ENCODE measurements at places on chromosomes 1 and 21.
A peak's percentile ranks its signal among the peaks of the same experiment; 100 is the strongest.

- DNase-seq = no peak
Observed at GRCh38 chr1:15418806-15419515, 9.3 kb downstream of the EFHD2 start.

DNA sequence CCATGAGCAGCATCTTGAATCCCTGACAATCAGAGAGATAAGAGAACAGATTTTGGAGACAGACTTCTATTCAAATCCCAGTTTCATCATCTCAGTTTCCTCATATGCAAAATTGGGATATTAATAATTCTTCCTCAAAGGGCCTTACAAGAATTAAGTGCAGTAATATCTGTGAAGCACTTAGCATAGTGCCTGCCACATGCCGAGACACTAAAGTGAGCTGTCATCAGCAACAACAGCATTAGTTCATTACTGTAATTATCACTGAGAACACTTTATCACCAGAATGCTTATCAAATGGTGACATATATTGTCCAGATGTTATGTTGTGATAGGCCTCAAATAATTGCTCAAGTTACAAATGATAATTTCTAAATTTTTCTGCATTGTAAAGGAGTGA, 922 bp upstream of the FCRLB start:
- no peak for DNase-seq

GRCh38 chr1:14082331-14082730, 382.3 kb downstream of the PRDM2 start:
- DNase-seq = no peak

DNA sequence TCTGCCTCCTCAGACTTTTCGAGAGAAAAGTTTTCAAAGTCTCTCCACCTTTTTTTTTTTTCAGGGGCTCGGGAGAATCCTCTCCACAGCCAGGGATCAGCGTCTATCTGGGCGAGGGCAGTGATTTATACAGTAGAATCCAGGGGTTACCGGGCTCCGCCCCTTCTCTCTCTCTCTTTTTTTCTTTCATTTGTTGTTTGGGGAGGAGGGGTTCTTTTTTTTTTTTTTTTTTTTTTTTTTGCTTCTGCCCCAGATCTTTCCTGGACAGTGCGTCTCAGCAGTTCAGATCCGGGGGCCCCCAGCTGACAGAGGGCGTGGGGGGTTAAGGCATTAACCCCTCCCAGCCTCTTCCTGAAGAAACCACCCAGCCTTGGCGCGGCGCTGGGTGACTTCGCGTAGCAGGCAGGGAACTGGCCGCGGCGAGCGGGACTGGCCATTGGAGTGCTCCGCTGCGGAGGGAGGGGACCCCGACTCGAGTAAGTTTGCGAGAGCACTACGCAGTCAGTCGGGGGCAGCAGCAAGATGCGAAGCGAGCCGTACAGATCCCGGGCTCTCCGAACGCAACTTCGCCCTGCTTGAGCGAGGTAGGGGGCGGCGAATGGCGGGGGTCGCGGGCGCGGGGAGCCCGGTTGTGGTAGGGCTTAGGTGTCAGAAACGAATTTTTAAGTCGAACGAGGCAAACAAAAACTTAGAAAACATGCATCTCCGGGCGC, at the start of gene S1PR1:
S1PR1 (plus strand) TSS at position 504 of the 713 bp plus-strand sequence. CDS start 1,966 bp downstream, outside the sequence.
- peak; percentile 55 for DNase-seq

DNA sequence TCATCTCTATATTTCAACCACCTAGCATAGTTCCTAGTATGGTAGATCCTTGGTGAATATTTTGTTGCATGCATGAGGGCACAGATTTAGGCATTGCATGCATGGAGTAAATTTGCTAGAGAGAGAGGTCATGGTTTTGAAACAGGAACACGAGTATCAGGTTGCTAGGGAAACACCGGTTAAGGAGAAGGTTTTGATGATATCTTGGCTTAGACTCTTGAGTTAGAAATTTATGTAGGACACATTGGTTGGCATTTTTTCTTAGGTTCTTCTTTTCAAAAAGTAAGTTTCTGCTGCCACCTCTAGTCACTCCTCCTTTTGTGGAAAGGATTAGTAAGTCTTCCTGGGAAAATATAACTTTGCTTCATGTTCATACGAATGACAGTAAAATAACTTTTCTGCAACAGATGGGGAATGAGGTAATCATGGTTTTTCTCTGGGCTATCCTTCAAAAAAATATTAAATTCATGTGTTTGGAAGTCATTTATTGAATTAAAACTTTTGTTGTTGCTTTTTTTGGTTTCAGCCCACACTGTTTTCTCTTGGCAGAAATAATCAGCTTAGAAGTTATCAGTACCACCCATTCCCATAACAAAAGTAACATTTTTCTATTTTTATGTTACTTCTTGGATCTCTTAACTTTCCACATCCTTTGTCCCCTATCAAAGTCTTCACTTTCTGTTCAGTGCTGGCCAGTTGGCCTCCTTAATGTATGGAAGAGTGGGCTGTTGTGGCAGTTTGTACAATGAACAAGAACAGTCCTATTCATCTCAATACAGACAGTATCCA, 97.3 kb downstream of the PLA2G4A start:
- DNase-seq = no peak

DNA sequence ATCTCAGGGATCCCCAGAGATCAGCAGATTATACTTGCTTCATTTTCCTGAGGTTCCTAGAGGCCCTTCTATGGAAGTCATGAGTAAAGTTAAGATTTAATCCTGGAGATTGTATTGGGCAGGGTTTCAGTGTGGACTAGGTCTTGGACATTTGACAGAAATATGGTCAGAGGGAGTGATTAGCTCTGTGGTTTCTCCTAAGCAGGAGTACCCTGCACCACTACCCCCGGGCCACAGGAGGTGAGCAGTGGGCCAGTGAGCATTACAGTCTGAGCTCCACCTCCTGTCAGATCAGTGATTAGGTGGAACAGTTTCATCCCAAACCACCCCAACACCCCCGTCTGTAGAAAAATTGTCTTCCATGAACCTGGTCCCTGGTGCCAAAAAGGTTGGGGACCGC, 43.2 kb downstream of the PHACTR4 start:
- DNase-seq = no peak

GRCh38 chr1:91879733-91880132, 6.2 kb downstream of the TGFBR3 start:
- DNase-seq = no peak

GRCh38 chr21:46135782-46136395, 19.5 kb downstream of the FTCD start:
- no peak for DNase-seq

- DNase-seq = no peak
Observed at GRCh38 chr1:38671221-38671620, 188.4 kb downstream of the RRAGC start.

DNA sequence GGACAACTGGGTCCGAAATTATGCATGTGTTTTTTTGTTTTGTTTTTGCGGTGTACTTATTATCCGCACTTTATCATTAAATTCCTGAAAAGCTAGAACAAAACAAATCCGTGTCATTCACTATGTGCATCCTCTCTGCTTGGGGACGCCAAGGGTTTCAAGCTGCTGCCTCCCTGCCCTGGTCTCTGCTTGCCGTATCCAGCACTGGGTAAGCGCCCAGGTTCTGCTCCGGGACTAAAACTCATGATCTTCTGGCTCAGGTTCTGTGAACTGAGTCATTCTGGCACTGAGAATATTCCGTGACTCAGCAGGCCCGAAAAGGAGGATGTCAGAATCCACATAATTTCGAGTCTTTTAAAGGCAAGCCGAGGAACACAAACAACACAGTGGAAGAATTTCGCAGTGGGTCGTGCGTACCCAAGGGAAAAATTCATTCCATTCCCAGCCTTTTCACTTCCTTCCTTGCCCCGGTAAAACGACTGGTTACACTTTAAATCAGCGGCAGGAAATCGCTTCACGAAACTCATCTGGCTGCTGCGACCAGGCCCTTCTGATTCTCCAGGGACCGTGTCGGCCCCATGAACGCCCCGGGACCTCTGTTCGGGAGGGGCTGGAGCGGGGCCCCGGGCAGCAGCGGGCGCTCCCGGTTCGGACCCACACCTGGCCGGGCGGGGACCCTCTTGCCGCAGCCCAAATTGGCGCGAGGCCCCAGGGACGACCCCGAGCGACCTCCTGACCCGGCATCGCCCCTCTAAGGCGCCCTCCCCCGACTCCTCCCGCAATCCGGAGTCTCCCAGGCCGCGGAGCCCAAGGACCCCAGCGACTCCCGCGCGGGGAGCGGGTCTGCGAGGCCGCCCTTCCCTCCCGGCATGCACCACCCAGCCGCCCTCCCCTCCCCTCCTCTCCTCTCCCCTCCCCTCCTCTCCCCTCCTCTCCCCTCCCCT, 746 bp upstream of the LAMC1 start:
- peak; percentile 14 for DNase-seq

DNA sequence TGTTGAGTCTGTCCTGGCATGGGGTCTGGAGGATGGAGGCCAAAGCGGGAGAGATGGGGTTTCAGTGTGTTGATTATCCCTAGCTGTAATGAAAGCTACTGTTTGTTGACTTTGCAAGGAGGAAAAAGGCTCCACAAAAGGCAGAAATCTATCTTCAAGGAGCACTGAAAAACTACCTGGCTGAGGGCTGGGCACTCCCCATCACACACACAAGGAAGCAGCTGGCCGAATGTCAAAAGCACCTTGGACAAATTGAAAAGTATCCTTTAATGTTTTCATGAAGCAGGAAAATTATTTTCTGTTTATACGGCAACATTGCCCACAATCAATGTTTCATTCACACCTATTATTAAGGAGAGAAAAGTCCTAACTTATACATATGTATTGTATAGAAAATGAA, 27.8 kb upstream of the PWP2 start:
- DNase-seq = no peak

GRCh38 chr21:15332572-15332971, 267.8 kb upstream of the NRIP1 start:
- no peak for DNase-seq

GRCh38 chr1:14945132-14946010, 208.2 kb upstream of the TMEM51 start:
- DNase-seq = no peak

DNA sequence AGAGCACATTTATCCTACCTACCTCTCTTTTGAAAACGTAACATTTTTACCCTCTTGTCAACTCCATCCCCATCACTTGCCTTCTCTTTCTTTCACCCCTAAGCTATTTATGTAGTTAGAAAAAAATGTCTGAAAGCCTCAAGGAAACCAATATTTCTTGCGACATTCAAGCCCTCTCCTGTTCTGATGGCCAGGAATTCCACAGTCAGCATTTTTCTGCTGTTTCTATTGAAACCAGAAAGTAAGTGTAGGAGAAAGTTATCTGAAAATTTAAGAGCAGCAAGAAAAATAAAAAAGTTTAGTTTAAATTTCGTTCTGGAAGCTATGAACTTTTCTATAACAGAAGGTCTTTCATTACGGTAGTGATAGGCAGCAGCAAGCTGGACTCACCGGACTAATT, 247.6 kb upstream of the PBX1 start:
- DNase-seq = no peak

- no peak for DNase-seq
Observed at GRCh38 chr1:107593501-107594209, 371.3 kb downstream of the VAV3 start.

DNA sequence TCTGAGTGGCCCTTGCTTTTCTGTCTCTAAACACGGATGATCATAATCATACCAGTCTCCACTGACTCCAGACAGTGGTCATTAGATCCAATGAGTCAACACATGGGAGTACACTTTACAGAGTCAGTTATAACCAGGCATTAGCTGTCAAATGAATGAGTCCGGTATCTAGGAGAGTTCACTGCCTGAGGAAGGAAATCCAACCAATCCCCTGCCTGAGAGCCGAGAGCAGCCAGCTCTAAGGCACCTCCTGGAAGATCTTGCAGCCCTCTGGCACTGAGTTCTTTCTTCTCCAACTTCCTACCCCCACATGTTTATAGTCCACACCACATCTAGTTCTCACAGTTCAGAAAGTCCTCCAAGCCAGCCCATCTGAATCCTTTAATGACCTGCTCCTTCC, 29.4 kb upstream of the RBM15 start:
- no peak for DNase-seq

DNA sequence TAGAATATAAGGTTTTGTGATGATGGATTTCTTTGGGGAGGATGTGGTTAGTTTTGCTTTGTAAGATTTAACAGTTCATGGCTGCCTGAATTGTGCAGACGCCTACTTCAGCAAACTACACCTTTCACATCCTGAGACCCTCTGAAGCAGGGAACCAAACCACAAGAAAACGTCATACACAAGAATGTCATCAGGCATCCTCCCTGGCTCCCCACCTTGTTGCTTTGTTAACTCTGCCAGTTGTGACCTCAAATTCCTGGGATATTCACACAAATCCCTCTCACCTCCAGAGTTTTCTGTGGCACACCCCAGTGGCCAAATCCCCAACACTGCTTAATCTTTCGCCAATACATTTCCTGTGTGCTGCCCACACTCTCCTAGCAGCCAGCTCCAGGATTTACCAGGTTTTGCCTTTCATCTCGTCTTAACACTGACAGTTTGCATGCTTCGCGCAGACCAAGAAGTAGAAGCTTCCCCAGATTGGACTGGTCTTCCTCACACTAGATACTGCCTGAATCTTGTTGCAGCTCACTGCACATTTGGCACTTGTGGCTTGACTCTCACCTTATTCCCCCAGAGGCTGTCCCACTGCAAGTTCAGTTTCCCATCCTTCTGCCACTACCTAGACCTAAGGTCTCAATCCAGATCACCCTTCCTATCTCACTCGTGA, 51.1 kb upstream of the CTTNBP2NL start:
- DNase-seq = no peak

GRCh38 chr1:193060115-193060403, 647 bp downstream of the RO60 start:
- no peak for DNase-seq

GRCh38 chr1:209041927-209042326, 541.6 kb upstream of the CAMK1G start:
- no peak for DNase-seq

DNA sequence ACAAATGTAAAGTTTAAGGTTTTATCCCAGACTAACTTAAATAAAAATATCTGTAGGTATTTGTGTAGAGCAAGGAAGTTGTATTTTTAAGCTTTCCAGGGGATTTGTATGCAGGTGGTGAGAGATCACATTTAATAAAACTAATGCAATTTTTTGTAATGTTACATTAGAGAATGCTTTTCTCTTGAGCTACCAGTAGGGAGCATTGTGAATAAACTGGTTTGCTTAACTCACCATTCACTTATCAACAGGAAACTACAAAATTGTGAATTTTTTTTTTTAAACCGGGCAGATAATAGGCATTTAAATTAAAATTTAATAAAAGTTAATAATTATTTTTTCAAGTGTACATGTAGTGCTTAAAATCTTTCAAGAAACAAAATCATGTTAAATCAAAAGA, 78.6 kb downstream of the IVNS1ABP start:
- DNase-seq = no peak

- DNase-seq = no peak
Observed at GRCh38 chr1:18922319-18922726, 20.0 kb upstream of the ALDH4A1 start.

All from activated CD8-positive, alpha-beta memory T cell treated with anti-CD3 and anti-CD28 coated beads for 48 hours (primary cell).